ENCODE measurements at places on chromosomes 7 and 10. TPM values are rescaled to one million over a fixed set of nuclear protein-coding genes. Genes with fewer than 3 reads are reported as not detected.

DNA sequence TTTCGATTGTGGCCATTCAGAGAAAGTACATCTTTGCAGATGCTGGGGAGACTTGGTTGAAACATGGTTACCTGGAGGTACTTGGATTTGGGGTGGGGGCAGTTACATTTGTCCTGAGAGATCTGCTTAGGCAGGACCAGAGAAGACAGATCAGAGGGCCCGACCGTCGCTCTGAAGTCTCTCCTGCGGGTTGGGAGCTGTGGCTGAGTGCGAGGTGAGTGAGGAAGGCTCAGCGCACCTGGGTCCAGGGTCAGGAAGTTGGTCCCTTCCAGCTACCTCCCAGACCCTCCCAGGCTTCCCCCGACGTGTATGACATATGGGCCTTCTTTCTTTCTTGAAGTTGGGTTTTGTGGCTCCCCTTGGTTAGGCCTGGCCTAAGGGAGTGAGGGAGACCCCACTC lies 56.3 kb downstream of the LHPP start:
- DNase-seq: no peak

- DNase-seq: no peak
Observed at GRCh38 chr7:112159351-112159750, 46.8 kb downstream of the DOCK4 start.

GRCh38 chr7:105782391-105783042 lies 93.9 kb downstream of the ATXN7L1 start:
- peak; percentile 26 for DNase-seq

GRCh38 chr7:37342176-37342687 lies 106.4 kb downstream of the ELMO1 start:
- DNase-seq: no peak

The INMT gene
- 0.08 TPM for total RNA-seq
